ENCODE measurements at places on chromosomes 11 and 22.

DNA sequence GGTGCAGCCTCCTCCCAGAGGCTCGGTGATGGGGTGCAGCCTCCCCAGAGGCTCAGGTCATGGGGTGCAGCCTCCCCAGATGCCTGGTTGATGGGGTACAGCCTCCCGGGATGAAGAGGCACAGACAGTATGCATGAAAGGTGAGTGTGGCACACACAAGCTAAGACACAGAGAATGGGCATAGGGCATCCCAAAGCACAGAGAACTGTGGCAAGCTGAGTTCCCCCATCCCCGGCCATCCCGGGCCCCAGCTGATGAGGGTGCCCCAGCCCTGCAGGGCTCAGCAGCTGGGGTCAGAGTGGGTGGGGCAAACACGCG is 4.8 kb upstream of the SYT8 start:
- no peak for DNase-seq

GRCh38 chr11:44858796-44859527 is 91.7 kb downstream of the TP53I11 start:
- no peak for DNase-seq

DNA sequence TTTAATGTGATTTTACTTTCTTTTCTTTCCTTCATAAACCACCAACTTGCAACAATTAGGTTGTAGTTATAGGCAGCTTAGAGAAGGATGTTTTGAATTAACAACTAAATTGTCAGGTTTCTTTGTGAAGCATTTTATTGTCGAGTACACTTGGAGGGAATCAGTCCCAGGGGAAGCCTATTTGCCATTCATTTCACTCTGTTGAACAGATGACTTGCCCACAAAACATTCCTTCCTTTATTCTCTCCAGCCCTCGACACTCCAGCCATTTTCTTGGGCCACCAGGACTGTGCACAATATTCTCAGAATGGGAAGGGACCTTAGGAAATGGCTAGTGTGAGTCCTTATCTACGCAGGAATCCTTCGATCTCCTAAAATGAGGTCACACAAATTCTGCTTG is 620.6 kb downstream of the SOX6 start:
- no peak for DNase-seq

DNA sequence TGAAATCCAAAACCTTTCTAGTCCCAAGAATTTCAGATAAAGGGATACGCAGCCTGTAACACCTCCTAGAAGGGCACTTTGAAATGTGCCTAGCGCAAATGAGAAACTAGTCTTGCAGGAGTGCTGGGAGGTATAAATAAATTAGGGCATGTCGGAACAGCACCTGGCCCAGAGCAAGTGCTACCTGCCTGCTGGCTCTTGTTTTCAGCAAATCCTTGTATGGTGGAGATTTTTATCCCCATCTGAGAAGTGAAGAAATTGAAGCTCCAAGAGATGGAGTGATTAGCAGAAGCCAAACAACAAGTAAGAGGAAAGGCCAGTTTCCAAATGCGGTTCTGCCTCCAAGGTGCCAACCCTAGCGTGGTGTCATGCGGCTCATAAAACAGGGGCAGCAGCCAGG is 36.7 kb upstream of the TFIP11 start:
- no peak for DNase-seq

DNA sequence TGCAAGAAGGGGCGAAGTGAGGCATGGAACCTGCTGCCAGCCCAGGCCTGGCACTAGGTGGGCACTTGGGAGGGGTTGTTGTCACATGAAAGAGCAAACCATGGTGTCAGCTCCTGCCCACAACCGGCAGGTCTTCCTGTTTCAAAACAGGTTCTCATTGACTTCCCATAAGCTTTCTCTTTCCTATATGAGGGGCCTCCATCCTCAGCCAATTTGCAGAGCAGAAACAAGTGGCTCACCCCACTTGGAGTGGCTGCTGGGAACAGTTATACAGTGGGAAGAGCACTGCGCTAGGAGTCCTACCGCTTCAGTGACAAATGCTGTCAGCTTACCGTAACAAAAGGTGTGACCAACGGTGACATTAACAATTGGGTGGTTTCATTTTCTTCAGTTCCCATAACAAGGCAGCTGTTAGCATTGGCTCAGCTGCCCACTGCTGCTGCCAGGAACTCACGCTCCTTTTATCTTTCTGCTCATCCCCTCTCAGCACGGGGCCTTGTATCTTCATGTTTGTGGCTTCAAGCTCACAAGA is 10.2 kb upstream of the SSTR3 start:
- DNase-seq = peak; percentile 50

DNA sequence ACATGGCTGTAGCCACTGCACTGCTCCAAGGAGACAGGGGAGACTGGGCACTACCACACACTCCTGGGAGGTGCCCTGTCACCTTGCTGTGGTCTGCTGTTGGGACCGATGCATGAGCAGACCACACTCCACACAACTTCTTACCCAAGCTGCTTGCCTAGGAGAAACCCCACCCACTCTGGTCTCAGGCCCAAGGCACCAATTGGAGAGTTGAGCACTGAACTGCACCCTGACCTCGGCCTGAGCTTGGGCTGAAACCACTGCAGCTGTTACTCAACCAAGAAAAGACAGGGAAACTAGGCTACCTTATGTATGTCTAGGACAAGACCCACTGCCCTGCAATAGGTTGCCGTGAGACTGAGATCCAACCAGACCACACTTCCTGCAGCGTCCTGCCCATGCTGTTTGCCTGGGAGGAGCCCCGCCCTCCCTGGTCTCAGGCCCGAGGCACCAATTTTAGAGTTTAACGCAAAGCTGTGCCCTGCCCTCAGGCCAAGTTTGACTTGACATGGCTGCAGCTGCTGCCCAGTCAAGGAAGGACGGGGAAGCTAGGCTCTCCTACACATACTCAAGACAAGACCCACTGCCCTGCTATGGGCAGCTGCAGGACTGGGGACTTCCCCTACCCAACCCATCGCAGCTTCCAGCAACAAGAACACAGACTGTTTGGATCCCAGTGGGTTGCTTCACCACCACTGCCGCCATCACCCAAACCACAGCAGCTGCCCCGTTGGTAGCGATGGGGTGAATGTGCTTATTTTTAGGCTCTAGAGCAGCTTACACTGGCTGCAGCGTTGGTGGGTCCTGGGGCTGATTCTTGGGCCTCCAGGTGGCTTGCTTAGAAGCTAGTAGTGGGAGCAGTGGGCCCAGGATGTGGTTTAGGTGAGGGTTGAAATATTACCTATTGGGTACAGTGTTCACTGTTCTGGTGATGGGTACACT is 66.8 kb downstream of the BRD1 start:
- DNase-seq = no peak

DNA sequence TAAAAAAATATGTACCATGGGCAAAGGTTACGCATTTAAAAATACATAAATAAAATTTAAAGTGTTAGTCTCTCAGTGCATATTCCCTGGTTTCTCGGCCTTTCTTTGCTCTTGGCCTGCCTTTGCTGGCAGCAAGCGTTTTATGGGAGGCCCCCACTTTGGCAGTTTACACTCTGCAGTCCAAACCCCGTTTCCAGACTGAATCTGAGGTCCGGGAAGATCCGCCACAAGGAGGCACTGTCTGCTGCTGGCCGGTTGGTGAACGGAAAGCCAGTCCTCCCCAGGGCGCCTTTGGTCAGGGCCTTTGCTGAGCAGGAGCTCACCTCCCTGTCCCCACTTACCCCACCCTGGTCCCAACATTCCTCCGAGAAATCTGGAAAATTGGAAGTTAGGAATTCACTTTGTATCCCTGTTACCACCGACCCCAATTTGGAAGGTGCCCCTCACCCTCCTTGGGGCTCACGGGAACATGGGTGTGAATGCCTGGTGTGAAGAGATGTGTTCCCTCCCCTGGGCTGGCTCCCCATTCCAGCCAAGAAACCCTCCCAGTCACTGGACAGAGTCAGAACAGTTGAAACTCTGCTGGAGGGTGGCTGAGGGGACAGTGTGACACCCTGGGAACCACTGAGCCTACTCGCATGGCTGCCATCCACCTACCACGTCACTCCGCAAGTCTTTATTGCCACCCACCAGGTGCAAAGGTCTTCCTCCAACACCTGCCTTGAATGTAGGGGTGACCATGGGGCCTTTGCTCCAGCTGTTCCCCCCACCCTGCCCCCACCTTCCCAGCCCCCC is 9.4 kb upstream of the SF1 start:
- peak; percentile 66 for DNase-seq

GRCh38 chr11:63242089-63242781 is 1.2 kb downstream of the SLC22A25 start:
- no peak for DNase-seq

- no peak for DNase-seq
These were observed 21.5 kb upstream of the PARVG start for GRCh38 chr22:44159221-44159620.

GRCh38 chr11:107908211-107908610 is 20.0 kb upstream of the RAB39A start:
- DNase-seq = no peak
